Stimulated activated CD4-positive, alpha-beta T cell treated with anti-CD3 and anti-CD28 coated beads, Interleukin-12 subunit alpha, Interleukin-12 subunit beta, amount 100 ng/mL, for 24 hours (primary cell): ENCODE measurements at places on chromosomes 6 and 20.

GRCh38 chr6:126826166-126826714, 292.2 kb upstream of the RSPO3 start:
- no peak for DNase-seq

GRCh38 chr6:133551847-133552341, 310.7 kb downstream of the EYA4 start:
- DNase-seq: no peak

- no peak for DNase-seq
Observed at GRCh38 chr6:47851091-47851490, 69.3 kb downstream of the OPN5 start.

DNA sequence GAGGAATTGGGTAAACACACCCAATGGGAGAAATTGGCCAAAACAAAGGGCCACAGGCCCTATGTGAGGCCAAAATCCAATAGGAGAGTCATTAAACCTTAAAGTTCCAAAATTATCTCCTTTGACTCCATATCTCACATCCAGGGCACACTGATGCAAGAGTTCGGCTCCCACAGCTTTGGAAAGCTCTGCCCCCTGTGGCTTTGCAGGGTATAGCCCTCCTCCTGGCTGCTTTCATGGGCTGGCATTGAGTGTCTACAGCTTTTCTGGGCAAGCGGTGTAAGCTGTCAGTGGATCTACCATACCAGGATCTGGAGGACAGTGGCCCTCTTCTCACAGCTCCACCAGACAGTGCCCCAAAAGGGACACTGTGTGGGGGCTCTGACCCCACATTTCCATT, 160.5 kb downstream of the ADGRG6 start:
- no peak for DNase-seq

- no peak for DNase-seq
Observed at GRCh38 chr6:159695984-159696383, 2.9 kb upstream of the SOD2 start.

GRCh38 chr6:64325093-64325492, 689.5 kb downstream of the PHF3 start:
- no peak for DNase-seq

DNA sequence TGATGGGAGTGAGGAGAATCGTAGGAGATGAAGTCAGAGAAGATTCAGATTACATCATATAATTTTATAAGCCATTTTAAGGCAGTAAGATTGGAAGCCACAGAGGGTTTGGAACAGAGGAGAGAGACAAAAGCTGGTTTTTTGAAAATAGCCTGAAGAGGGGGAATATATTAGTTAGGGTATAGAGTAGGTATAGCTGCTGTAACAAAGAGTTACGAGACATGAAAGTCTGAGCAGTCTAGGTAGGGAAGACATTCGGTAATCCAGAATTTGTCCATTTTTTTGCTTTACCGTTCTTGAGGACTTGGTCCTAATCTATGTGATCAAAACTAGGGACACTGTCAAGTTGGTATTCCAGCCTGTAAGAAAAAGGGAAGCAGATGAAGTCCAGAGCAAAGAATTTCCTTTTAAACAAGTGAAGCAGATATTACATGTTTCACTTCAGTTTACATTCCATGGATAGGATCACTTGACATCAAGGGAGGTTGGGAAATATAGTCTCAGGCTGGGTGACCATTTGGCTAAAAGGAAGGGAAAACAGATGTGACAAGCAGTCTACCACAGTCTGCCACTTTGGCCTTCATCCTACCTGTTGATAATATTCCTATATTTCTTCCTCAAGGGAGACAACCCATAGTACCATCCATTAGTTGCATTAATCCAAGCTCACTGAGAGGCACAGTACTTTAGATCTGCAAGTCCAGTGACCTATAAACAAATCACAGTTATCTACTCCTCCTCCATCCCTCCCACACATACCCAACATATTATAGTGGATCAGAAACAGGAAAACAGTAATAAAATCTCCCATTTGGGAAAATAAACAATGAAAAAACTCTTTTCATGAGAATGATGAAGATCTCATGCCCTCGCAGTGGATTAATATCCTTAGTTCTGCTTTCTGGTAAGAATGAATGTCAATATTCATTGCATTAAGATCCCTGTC, 10.2 kb downstream of the FAM135A start:
- DNase-seq: no peak

GRCh38 chr20:41299899-41300298, 17.6 kb downstream of the ZHX3 start:
- DNase-seq: no peak

DNA sequence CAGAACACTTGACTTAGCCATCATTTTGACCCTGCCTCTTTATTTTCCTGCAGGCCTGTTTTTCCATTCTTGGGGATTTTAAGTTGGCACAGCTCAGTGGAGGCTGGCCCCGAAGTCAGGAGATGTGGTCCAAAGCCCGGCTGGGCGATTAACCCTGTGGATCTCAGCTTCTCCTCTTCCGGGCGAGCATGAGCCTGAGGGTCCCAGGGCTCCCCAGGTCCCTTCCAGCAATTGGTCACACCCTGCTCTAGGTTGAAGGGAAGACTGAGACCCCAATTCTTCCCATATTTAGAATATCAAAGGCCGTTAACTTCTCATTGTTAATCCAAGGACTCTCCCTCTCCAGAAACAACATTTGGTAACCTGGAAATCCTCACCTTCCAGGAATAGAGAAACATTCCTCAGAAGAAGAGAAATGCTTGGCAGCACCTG, 2.3 kb downstream of the THBS2 start:
- DNase-seq: no peak

GRCh38 chr20:46777331-46777730, 67.9 kb downstream of the SLC2A10 start:
- DNase-seq: no peak

DNA sequence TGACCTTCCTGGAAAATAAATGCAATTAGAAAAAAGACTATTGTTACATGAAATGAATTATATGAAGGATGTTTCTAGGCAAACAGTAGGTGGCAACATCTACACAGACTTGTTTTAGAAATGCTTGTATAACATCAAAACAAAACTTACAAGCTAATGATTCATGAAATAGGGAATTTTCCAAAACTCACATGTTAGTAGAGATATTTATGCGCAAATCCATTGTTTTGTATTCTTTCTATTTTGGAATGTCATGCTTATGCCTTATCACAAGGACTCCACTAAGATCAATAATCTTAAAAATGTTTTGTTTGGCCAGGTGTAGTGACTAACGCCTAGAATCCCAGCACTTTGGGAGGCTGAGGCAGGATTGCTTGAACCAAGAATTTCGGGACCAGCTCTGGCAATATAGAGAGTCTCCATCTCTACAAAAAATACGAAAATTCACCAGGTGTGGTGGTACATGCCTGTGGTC, 32.3 kb upstream of the LGSN start:
- no peak for DNase-seq

- DNase-seq: no peak
Observed at GRCh38 chr6:28589957-28590349, 64.3 kb downstream of the GPX5 start.

GRCh38 chr6:83514866-83515466, 2.6 kb downstream of the PRSS35 start:
- DNase-seq: no peak

GRCh38 chr6:115004982-115005381, 662.2 kb upstream of the HS3ST5 start:
- no peak for DNase-seq

DNA sequence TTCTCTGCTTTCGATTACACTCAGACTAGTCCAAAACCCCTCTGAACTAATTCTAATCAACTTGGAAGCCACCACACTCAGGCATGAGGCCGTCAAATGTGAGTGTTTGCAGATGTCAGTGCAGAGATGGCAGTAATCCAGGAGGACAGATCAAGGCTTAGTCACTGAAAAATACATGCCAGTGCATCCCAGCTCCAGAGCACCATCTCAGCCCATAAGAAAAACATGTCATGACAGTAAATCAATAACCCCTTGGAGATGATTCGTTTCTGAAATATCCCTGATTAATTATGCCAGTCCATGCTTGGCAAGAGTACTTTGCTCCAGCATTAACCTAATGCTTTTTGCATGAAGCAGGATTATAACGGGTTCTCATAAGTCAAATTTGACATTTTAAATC, 179.5 kb downstream of the ADAT2 start:
- DNase-seq: no peak

GRCh38 chr6:144310765-144311164, 25.6 kb downstream of the UTRN start:
- no peak for DNase-seq

DNA sequence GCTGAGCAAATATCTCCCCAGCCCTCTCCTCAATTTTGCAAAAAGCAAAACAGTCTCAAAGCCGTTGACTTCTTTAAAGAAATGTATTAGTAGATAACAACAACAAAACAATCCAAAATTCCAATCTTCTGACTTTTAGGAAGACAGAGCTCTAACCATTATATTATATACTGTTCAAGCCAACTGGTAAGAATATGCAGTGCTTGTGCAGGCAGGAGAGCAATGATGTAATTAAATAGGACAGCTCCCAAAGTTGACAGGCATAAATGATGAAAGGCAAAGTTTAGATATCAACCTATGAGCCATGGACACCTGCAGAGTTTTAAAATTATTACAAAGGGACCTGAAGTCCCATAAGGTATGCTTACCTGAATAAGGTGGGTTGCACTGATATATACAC, 16.6 kb upstream of the CEP85L start:
- no peak for DNase-seq

- no peak for DNase-seq
Observed at GRCh38 chr6:147648916-147649315, 140.4 kb downstream of the SAMD5 start.

DNA sequence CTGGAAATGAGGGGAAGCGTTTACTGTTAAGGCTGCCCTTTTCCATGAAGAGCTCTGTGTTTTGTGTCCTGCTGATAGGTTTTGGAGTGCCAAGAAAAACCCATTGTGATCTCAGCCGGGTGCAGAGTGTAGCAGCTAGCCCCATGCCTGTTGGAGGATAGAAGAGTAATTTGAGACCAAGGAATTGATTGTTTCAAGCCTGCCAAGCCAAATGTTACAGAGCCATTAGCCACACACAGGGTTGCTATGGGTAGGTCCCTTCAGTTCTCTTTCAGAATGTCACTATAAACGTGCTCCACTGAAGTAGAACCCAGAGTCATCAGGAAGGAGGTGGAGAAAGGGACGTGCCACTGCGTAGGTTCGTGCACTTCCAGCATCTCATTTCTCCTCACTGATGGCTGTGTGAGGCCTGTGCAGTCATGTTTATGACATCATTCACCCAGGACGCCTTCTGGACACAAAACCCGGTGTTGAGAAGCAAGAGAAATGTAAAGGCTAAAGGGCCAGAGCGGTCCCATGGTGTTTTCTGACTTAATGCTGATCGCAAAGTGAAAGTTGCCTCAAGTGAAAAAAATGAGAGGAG, 6.6 kb downstream of the GMPR start:
- no peak for DNase-seq

DNA sequence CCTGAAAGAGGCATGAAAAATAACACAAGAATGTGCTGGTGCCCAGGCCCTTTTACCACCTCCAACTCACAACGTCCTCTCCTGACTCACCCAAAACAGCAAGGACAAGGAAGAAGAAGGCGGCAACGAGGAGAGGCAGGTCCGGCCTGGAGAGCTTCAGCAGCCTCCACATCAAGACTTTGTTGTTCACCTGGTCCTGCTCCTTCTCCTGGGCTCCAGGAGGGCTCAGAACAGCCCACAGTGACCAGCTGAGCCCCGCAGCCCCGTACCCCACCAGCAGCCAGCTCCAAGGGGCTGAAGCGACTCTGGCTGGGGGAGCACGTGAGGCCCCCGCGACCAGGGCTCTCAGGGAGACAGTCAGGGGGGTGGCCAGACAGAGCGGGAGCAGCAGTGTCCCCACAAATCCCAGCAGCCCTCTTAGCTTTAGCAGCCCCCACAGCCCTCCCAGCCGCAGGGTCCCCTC, 857 bp downstream of the TAP2 start:
- DNase-seq: no peak

GRCh38 chr20:61414455-61414991, 162.5 kb downstream of the CDH4 start:
- no peak for DNase-seq
